ENCODE measurements at places on chromosomes 13 and 19.

GRCh38 chr13:84844473-84844872 lies 954.7 kb downstream of the SLITRK6 start:
- no peak for DNase-seq

DNA sequence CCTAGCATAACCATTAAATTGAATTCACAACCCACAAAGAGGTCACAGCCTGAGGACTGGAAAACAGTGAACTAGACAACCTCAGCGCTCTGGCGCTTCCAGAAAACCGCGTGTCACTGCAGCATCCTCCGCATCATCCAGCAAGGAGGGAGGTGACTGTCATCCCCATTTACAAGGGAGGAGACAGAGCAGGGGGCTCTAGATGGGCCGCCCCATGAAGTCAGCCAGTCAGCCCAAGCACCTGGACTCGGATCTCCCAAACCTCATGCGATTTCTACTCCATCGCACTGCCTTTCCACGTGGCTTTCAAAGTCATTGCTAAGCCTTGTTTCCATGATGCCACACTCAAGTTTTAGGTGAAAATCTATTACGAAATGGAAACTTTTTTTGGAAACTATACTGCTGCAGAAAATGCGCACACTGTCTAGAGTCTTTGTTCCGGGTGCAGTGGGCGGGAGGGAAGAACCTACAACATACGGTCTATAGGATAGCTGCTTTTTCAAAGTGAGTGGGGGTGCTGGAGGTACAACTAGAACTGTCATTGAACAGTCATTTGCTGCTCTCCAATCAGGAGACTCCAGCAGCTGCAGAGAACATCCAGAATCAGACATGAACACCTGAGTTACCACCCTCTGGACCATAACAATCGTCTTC lies 2.8 kb downstream of the AP3D1 start:
- DNase-seq, result no peak

DNA sequence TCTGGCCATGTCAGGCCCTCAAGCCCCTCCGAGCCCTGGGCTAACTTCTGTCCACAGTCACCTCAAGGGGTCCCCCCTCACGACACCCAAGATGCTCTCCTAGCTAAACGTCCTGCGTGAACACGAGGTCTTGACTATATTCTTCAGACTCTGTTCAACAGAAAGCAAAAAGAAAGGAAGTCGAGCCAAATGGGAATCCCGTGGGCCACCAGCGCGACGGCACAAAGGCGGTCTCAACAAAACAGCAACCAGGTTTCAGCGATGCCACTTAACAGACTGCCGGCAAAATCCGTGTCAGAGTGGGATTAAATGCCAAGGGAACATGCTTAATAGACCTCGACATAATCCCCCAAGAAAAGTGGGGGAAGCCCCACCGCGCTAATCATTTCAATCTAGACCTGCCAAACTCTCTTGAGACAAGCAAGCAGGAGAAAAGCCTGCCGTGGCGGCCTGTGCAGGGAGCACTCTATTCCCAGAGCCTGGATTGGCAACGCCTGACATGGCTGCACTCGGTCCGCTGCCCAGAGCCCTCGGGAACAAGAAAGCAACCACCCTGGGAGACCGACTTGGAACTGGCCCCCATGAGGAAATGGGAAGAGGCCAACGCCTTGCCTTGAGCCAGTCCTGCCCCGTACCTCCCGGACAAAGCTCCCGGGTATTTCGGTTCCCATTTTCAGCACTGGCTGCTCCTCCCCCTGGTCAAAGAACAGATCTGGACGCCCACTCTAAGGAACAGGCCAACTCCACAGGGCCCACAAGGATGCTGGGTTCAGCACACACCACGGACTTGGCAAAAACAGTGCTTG lies 16.0 kb downstream of the ZC3H4 start:
- no peak for DNase-seq

DNA sequence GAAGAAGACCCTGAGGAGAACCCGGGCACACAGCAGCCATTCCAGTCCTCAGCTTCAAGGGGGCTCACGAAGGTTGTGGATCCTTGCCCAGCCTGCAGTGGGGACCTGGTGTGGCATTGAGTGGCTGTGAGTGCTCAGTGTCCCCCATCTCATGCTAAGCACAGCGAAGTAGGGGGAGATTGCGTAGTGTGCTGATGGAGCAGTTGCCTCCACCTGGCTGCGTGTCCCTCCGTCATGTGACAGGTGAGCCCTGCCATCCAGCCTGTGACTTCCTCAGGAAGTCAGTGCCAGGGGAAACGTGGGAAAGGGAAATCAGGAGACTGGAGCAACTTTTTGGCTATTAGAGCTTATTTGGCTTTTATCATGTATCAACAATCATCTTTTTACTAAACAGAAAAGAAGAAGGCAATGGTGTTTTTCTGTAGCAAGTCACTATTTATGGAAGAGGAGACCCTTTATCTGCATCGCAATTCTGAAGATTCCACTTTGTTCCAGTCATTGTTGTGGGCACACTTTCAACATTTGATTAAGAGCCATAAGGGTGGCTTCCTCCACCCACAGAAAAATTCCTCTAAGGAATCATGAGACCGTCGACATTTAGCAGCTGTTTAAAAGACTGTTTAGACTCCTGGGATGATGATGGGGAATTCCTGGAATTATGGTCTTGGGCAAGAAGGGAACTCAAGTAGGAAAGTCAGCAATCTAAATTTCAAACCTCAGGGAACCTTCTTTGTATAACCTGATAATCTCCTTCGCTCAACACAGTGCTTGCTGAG lies 126.8 kb upstream of the SPATA13 start:
- no peak for DNase-seq
